Hypothalamus (tissue), 51 donors: ENCODE measurements at places on chromosomes 11 and 22.

DNA sequence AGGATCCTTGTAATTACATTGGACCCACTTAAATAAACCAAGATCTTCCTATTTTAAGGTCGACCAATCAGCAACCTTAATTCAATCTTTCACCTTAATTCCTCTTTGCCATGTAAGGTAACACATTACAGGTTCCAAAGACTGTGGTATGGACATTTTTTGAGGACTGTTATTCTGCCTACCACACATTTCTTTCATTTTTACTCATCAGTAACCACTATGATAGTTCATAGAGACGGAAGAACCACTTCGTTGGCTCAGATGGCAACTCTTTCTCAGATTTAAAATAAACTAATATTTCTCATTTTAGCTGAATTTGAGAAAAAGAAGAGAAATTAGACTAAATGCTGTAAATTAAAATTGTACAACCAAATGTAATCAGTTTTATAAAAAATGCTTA is 96.3 kb downstream of the PAX6 start:
- DNase-seq = no peak

GRCh38 chr11:118366287-118366686 is 6.9 kb downstream of the UBE4A start:
- DNase-seq = no peak

DNA sequence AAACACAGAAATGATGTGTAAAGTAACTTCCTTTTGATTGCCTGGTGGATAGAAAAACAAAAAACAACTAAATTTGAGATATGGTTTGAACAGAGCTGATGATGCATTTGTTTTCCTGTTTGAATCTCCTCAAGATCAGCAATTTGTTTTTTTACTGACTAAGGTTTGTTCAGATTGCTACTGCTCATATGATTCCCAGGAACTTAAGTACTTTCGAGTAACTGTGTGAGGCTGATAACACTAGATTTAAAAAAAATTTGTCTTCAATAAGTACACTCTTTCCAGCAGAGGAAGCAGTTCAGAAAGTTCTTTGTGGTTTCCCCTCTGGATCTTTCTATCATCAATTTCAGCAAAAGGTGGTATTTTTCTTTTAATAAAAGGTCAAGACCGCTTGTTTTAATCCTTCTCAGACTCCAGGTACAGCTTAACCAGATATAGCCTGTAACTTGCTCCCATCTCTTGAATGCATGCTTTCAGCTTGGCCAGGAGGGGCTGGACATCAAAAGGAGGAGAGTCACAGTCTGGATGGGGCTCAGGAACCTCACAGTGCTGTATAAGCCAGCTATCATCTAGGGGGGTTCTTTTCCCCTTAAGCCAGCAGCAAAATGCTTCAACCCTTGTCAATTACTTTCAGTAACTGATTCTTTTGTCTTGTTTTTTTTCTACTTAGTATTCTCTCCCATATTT is 12.3 kb upstream of the MS4A6E start:
- no peak for DNase-seq

DNA sequence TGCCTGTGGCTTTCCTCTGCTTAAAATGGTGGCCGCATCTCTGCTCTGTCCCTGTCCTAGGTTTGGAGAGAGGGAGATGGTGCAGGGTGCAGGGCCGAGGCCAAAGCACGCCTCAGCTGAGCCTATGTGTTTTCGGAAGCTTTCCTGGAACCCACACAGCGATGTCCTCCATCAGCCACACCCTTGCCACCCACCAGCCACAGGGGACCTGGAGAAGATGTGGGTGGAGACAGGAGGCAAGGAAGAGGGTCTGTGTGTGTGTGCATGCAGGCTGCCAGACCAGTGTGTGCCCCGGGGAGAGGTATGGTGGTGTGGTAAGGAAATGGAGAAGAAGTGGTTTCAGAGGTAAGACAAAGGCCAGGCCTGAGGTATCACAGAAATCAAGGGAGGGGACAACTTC is 155.7 kb downstream of the TBC1D22A start:
- no peak for DNase-seq

DNA sequence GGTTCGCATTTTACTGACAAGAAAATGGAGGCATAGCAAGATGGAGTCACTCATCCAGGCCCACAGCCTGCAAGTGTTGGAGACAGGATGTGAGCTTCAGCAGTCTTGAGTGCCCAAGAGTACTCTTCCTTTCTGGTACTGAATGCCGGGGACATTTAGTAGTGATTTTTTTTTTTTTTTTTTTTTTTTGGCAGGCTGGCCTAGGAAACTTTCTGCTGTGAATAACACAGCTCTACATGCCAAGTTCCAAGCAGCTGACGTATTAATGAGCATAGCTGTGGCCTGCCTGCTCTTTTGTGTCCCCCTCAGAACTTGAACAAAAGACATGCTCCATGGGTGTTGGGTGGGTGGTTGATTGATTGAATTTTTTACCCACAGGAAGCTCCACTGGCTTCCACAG is 195.5 kb upstream of the CADM1 start:
- peak; percentile 24 for DNase-seq

DNA sequence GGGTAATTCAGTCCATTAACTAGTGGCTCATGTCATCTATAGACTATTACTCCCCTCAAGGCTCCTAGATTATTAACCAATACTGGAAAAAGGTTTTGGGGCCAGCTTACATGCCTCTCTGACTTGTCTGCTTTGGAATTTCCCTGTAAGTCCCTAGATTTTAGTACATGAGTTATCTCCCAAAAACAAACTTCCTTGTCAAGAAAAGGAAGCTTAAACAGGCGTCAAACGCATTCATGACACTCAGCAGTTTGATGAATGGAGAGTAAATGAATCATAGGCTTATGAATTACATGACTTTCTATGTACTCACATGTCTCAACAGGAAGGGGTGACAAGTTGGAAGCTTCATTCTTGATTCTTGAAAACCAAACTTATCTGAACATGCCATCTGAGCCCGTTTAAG is 70.8 kb downstream of the BLID start:
- no peak for DNase-seq

- no peak for DNase-seq
Measured at GRCh38 chr22:20639343-20639742, 131.9 kb downstream of the MED15 start.

DNA sequence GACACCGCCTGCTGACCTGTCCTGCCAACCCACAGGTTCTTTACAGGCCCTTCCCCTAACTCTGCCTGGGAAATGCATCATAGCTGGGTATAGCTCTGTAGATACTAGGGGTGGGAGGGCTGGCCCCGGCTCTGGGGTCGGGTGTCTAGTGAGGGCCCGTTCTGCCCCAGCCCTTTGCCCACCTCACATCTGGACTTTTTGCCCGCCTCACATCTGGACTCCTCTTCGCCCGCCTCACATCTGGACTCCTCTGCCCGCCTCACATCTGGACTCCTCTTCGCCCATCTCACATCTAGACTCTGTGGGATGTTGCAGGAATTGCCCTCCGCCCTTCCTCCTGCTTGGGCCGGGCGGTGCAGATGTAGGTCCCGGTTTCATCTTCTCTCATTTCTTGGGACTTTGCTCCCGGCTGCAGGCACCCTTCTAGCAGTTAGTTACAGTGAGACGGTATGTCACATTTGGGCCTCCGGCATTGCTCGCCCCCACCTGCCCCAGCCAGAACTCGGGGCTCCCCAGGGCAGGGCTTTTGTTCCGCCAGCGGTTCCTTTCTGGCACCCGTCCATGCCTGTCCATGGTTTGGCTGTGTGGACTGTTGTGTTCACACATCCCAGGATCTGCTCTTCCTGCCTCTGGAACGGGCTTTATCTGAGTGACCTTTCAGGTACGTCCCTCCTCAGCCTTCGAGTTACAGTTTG is 1153.7 kb downstream of the BRD1 start:
- DNase-seq = no peak

GRCh38 chr11:19929147-19929546 is 216.5 kb downstream of the NAV2 start:
- no peak for DNase-seq

DNA sequence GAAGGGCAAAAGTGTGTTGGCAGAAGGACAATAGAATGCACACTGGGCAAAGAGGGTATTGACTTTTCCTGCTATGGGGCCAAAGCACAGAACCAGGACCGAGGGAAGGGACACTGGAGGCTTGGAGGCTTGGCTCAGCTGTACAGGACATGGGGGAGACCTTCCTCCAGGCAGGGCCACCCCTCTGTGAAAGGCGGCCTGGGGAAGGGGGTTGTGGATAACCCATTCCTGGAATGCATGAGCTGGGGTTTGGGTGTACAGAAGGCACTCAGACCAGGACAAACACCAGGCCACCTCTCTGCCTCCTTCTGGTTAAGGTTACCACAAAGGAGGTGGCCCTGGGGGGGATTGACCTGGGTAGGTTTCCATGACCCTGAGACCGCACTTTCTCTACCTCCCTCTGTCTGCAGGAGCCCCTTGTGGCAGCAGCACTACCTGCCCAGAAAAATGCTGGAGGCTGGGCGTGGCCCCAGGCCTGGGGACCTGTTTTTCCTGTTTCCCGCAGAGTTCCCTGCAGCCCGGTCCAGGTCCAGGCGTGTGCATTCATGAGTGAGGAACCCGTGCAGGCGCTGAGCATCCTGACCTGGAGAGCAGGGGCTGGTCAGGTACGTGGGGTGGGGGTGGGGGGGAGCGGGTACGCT is 9.6 kb downstream of the P2RY2 start:
- DNase-seq = no peak

- no peak for DNase-seq
Measured at GRCh38 chr22:40265783-40266182, 80.5 kb upstream of the ADSL start.

GRCh38 chr22:20080776-20081654 is 974 bp downstream of the DGCR8 start:
- DNase-seq = no peak

- no peak for DNase-seq
Measured at GRCh38 chr11:111975076-111975806, 38.1 kb downstream of the DIXDC1 start.

DNA sequence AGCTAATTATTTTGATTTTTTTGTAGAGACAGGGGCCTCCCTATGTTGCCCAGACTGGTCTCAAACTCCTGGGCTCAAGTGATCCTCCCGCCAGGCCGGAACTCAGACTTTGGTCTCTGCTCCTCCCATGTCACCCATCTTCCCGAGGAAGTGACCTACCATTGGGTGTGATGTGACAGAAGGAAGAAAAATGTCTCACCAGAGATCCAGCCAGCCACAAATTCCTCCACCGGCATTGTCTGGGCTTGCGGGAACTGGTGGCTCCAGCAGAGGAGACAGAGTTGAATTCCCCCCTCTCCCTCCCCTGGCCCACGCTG is 772 bp downstream of the SLC25A45 start:
- DNase-seq = no peak
